ENCODE measurements at places on chromosomes 5 and 9. TPM values are rescaled to one million over a fixed set of nuclear protein-coding genes. Genes with fewer than 3 reads are reported as not detected.

GRCh38 chr5:3381206-3381825 lies 214.3 kb upstream of the IRX1 start:
- H3K27ac ChIP-seq = no peak overlapping the region
- H3K27me3 ChIP-seq = no peaks in the 10 kb centered on the region
- no peak for DNase-seq
- H3K36me3 ChIP-seq = no peaks in the 10 kb centered on the region

DNA sequence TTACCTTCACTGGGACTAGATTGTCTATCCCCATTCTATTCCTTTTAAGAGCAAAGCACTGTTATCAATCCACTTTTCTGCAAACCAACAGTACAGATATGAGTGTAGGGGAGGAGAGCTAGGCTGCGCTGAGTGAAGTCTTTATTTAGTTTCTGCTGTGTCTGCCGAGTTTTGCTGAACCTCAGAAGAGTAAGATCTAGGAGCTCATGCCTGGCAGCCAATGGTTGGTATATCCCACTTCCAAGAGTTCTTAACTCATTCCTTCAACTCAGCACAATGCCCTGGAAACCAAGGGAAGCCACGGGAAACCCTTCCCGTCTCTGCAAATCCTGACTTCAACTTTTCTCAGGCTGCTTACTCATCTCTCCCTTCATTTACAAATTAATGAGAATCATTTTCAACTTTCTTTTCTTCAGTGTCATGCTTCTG lies 58.0 kb upstream of the JAK2 start:
- no peaks in the 10 kb centered on the region for H3K36me3 ChIP-seq
- H3K27me3 ChIP-seq = no peaks in the 10 kb centered on the region
- H3K4me1 ChIP-seq = peaks cover 13% of the 10 kb centered on the region
- H3K4me3 ChIP-seq = no peak overlapping the region
- DNase-seq = peak; percentile 38

GRCh38 chr5:54538156-54538555 lies 20.6 kb downstream of the SNX18 start:
- peaks cover 14% of the 10 kb centered on the region for H3K4me1 ChIP-seq
- H3K4me3 ChIP-seq = no peak overlapping the region
- no peak overlapping the region for H3K27ac ChIP-seq
- no peaks in the 10 kb centered on the region for H3K36me3 ChIP-seq

- H3K27me3 ChIP-seq = no peaks in the 10 kb centered on the region
- H3K4me1 ChIP-seq = no peaks in the 10 kb centered on the region
- H3K36me3 ChIP-seq = no peaks in the 10 kb centered on the region
- no peak for DNase-seq
- H3K27ac ChIP-seq = no peak overlapping the region
Measured at GRCh38 chr9:99808454-99808853, 13.2 kb upstream of the NR4A3 start.

GRCh38 chr9:37413311-37413710 lies 9.2 kb upstream of the GRHPR start:
- H3K36me3 ChIP-seq = no peaks in the 10 kb centered on the region
- H3K4me3 ChIP-seq = no peak overlapping the region
- no peaks in the 10 kb centered on the region for H3K27me3 ChIP-seq
- DNase-seq = no peak
- peaks cover 49% of the 10 kb centered on the region for H3K4me1 ChIP-seq

GRCh38 chr5:38433160-38433861 lies 123.1 kb downstream of the LIFR start:
- no peak for DNase-seq
- no peaks in the 10 kb centered on the region for H3K27me3 ChIP-seq
- H3K27ac ChIP-seq = no peak overlapping the region

DNA sequence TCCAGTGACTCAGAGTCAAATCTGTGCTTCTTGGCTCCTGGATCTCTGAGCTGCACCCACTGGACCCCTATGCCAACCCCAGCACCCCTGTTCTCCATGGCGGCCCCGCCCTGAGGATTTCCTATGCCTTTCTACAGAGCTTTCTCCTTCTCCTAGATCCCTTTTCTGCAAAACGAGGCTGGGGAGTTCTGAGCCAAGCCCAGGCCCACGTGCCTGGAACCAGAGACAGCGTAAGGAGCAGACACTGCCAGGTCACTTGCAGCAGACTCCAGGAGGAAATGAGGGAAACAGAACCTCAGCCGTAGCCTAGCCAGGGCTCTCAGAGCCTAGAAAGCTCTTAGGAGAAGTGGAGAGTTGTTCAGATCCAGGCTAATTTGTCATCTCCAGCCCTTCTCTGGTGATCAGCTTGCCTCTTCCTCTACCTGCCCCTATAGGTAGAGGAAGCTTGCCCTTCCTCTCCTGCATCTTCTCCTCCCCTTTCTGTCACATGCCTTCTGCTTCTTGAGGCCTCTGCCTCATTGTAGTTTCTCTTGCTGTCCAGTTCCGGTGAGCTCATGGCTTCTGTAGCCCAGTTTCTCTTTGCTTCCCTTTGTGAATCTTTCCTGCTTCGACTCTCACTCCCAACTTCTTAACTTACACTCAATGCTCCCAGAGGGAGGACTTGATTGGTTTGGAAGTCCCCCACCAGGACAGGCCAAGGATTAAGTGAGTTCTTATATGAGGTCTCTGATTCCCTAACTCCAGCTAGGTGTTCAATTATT lies 163.4 kb downstream of the RGS3 start:
- H3K36me3 ChIP-seq = no peaks in the 10 kb centered on the region
- H3K27ac ChIP-seq = no peak overlapping the region
- no peak for DNase-seq
- H3K4me3 ChIP-seq = no peak overlapping the region
- H3K4me1 ChIP-seq = peaks cover 24% of the 10 kb centered on the region

- no peaks in the 10 kb centered on the region for H3K36me3 ChIP-seq
- DNase-seq = no peak
- no peaks in the 10 kb centered on the region for H3K4me1 ChIP-seq
- no peak overlapping the region for H3K27ac ChIP-seq
- H3K27me3 ChIP-seq = no peaks in the 10 kb centered on the region
Measured at GRCh38 chr9:134585021-134585561, 56.5 kb upstream of the COL5A1 start.

GRCh38 chr9:124882231-124882630 lies 20.3 kb downstream of the ARPC5L start:
- no peaks in the 10 kb centered on the region for H3K27me3 ChIP-seq
- no peak for DNase-seq
- no peaks in the 10 kb centered on the region for H3K36me3 ChIP-seq
- peaks cover 22% of the 10 kb centered on the region for H3K4me1 ChIP-seq

DNA sequence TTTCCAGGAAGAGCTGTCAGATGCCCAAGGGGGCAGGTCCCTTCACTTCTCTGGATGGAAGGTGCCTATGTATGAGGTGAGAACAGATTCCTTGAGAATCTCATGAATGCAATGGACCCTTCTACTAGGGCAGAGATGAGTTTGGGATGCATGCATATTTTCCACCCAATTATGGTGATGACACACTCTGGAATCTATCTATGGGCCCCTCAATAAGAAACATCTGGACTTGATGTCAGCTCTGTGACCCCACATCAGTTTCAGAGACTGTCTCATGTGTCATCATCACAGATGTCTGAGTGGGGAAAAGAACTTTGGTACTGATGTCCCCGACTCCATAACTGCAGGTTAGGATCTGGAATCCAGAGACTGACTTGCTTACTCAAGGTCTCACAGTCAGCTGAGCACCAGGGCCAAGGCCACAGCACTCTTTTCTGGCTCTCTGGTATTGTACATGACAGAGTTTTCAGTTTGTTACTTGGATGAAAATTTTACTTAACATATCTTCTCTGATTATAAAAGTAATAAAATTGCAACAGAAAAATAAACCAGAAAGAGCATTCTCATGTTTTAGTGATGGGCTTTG lies 177.0 kb downstream of the DCP2 start:
- H3K27me3 ChIP-seq = no peaks in the 10 kb centered on the region
- no peaks in the 10 kb centered on the region for H3K4me1 ChIP-seq
- no peak overlapping the region for H3K27ac ChIP-seq
- no peak for DNase-seq
- H3K4me3 ChIP-seq = no peak overlapping the region
- H3K36me3 ChIP-seq = no peaks in the 10 kb centered on the region

The PRRX2 gene
- total RNA-seq = 1.5 TPM

The IRX1 gene
- total RNA-seq = 7.6 TPM

The UGT3A2 gene
- 10.8 TPM for total RNA-seq

The MLANA gene
- total RNA-seq = not detected

The AIF1L gene
- 95.1 TPM for total RNA-seq

The SKP1 gene
- 507 TPM for total RNA-seq

Measured in neural progenitor cell (in vitro differentiated cells).